ENCODE measurements at places on chromosomes 6 and 20.

GRCh38 chr6:88059191-88059590 lies 11.6 kb downstream of the SPACA1 start:
- DNase-seq = no peak

DNA sequence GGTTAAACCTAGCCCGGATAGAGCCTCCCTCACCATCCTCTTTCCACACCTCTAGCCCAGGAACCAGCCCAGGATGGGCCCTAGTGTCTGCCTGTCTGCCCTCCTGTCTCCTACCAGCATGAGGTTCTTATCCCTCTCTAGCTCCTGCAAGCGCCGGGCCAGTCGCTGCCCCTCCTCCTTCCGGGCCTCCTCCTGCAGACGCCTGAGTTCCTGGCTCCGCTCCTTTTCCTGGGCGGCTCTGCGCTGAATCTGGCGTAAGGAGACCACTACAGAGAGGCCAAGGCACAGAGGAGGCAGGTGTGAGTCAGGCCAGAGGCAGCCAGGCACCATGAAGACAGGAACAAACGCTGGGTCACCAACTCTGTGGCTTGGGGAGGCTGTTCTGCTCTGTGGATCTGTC lies 4.3 kb upstream of the PSORS1C2 start:
- no peak for DNase-seq

- DNase-seq = no peak
Measured at GRCh38 chr20:33569802-33570391, 80.0 kb downstream of the CBFA2T2 start.

DNA sequence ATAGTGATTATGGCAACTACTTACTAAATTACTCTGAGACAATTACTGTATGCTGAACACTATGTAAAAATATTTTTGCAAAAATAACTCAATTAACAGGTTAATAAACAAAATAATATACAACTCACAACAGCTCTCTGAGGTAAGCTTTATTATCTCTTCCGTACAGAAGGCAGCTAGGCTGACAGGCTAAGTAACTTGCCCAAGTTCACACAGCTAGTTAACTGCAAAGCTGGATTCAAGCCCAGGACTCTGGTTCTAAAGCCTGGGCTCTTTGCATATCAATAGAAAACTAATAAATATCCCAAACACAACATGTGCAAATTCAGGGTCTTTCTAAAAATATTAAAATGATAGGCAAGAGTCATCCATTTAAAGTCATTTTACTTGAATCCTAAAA lies 169.5 kb upstream of the BEND3 start:
- no peak for DNase-seq

DNA sequence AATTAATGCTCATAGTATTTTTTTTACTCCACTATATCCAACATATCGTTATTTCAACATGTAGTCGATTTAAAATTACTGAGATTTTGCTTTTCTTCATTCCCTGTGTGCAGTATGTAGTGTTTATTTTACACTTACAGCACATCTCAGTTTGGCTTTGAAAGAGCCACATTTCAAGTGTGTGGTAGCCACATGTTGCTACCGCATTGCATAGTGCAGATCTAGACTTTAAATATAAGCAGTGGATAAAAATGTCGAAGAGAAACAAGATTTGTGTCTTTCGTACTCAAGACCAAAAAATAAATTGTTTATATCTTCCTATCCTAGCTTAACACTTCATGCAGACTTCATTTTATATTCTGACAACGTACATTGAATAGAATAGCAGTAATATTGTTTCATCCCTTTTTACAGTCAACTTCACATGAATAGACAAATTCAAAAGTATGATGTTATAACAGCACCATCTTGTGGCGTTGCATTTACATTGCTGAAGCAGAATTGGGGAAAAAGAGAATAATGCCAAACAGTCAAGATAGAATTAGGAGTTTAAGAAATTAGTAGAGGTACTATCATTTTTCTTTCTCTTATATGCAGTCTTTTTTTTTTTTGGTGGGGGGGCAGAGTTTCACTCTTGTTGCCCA lies 29.9 kb downstream of the FBXO5 start:
- DNase-seq = no peak

DNA sequence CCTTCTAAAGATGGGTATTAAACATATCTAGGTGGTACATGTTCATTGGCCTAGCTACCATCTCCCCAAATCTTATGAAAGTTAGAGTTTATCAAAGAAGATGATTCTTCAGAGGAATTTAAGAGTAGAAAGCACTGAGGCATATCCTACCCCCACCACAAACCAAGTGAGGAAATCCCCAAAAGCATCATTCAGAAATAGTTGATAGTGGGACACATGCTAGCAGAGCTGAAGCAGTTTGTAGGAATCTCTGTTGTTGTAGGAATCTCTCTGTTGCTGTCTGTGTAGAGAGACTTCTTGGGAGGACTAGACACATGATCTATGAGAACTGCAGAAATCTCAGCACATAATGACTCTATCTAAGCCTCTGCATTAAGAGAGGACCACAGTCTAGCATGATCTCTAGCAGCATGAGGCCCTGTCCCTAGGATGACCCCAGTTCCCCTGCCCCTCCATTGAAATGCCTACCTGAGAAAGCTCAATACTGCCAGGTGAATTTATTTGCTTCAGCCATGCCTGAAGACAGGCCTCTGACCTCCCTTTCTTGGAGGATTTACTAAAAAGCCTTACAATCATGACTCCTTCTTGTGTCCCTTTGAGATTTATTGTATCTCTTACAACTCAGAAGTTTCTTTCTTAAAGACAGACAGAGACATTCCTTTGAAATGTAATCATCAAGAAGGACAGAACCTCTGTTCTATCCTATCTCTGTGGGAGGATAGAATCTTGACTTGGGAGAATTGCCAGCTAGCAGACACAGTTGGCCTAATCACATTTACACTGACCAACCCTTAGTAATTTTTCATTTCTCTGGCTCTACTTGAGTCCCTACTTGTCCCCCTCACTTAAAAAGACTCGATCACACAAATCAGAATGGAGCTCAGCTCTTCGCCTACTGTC lies 582.4 kb downstream of the PHF3 start:
- no peak for DNase-seq

GRCh38 chr20:58141971-58142842 lies 86.2 kb downstream of the ANKRD60 start:
- DNase-seq = no peak

GRCh38 chr6:55469951-55470366 lies 109.0 kb downstream of the HMGCLL1 start:
- DNase-seq = no peak

GRCh38 chr6:149028767-149029405 lies 282.1 kb downstream of the UST start:
- DNase-seq = peak; percentile 49

DNA sequence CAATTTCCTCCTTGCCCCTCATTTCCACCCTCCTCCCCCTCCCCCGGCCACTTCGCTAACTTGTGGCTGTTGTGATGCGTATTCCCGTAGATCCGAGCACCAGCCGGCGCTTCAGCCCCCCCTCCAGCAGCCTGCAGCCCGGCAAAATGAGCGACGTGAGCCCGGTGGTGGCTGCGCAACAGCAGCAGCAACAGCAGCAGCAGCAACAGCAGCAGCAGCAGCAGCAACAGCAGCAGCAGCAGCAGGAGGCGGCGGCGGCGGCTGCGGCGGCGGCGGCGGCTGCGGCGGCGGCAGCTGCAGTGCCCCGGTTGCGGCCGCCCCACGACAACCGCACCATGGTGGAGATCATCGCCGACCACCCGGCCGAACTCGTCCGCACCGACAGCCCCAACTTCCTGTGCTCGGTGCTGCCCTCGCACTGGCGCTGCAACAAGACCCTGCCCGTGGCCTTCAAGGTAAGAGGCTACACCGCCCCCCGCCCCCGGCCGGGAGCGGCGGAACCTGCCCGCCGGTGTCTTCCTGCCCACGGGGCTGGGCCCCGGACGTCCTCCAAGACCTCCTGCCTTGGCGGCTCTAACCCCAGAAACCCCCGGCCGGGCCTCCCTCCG lies 44.9 kb upstream of the SUPT3H start:
- DNase-seq = peak; percentile 48

DNA sequence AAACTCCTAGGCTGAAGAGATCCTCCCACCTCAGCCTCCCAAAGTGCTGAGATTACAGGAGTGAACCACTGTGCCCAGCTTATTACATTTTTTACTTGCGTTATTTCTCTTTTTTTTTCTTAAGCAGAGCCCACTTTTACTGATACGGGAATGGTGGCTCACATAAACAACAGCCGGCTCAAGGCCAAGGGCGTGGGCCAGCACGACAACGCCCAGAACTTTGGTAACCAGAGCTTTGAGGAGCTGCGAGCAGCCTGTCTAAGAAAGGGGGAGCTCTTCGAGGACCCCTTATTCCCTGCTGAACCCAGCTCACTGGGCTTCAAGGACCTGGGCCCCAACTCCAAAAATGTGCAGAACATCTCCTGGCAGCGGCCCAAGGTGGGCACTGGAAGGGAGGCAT lies 10.5 kb downstream of the CAPN11 start:
- DNase-seq = no peak

- DNase-seq = no peak
Measured at GRCh38 chr20:11453430-11453829, 464.3 kb upstream of the BTBD3 start.

DNA sequence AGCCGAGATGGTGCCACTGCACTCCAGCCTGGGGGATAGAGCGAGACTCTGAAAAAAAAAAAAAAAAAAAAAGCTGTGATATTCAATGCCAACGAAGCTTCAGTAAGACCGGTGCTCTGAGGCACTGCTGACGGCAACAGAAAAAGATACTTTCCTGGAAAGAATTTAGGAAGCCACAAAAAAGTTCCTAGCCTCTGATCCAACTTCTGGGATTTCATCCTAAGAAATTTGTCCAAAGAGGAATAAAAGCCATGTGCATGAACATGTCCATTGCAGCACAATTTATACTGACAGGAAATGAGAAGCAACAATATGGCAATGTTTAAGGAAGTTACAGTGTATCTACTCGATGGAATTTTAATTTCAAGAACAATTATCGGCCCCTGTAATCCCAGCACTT lies 24.5 kb upstream of the CARMIL1 start:
- no peak for DNase-seq
